Esophagus muscularis mucosa (tissue), 4 donors: ENCODE measurements at places on chromosomes 7 and 10. TPM values are rescaled to one million over a fixed set of nuclear protein-coding genes. Genes with fewer than 3 reads are reported as not detected.
A peak's percentile ranks its signal among the peaks of the same experiment; 100 is the strongest.

PODXL gene
- 40.3 TPM for total RNA-seq

DGKI gene
- total RNA-seq = 2.9 TPM

ADRB1 gene
- 4.2 TPM for total RNA-seq

DKK1 gene
- total RNA-seq = 2.3 TPM

COL1A2 gene
- total RNA-seq = 415 TPM

SPRN gene
- total RNA-seq = not detected

LGI1 gene
- total RNA-seq = 0.17 TPM

PIK3CG gene
- total RNA-seq = 1.8 TPM

EVX1 gene
- total RNA-seq = not detected

DNA sequence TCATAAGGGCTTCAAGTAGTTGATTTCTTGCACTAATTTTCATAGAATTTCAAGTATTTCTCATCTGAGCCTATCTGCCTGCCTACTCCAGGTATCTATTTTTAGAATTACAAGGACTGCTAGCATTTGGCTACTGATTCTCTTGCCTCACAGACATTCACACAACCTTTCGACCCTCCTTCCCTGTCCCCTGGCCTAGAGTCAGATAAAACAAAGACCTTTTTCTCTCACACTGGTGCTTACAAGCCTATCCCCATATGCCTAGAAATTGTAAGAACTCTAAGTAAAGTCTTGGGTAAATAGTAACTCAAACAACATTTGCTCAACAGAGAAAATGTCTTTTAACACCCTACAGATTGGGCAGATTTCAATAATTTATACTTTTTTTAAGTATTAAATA, 6.3 kb downstream of the GPAM start:
- no peak overlapping the region for H3K4me3 ChIP-seq
- H3K36me3 ChIP-seq = peaks cover 53% of the 10 kb centered on the region
- H3K4me1 ChIP-seq = no peaks in the 10 kb centered on the region
- H3K27ac ChIP-seq = no peak overlapping the region
- no peaks in the 10 kb centered on the region for H3K27me3 ChIP-seq

DNA sequence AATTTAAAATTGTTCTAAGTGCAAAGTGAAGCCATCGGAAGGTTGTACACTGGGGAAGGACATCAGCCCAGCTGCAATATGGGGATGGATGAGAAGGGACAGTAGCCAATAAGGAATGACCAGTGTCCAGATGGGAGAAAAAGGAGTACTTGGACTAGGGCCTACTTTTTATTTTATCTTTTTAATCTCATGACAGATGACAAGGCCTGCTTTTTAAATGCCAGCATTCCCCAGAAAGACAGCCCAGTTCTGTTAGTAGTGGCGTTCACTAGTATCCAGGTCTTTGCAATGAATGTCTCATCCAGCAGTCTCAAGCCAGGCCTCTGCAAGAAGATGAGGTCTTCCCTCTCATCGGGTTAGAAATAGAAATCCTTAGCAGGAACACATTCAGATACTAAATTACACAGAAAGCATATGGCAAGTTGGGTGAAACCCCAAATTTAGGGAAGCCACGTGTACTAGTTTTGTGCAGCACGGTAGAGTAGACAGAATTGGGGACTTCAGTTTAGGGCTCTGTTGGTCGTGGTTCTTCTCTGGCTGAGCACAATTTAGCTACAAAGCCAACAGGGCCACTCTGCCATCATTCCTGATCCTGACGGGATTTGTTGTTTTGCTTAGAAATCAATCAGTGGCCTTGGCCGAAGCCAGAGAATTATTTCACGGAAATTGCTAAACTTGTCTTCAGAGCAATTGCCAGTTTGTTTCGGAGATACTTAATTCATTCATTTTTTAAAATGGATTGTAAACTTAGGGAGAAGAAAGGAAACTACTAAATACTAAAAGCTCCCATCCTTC, 227.8 kb downstream of the ARHGAP21 start:
- H3K27me3 ChIP-seq = no peaks in the 10 kb centered on the region
- no peaks in the 10 kb centered on the region for H3K4me1 ChIP-seq
- peaks cover 57% of the 10 kb centered on the region for H3K36me3 ChIP-seq
- no peak overlapping the region for H3K27ac ChIP-seq

DNA sequence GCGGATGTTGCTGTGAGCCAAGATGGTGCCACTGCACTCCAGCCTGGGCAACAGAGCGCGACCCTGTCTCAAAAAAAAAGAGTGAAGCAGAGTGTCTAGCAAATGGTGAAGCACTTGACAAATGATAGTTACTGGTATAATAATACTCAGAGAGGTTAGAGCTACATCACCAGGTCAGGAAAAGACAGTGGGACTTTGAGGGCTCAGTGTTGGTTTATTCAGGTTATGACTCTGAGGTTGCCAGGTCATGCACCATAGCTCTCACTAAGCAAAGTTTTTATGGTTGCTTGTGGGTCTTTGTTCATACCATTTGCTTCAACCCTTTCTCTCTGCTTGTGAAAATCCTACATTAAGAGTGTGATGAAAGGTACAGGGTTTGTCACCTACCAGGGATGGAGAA, 13.6 kb downstream of the MRPS33 start:
- no peak overlapping the region for H3K4me3 ChIP-seq
- H3K4me1 ChIP-seq = no peaks in the 10 kb centered on the region
- no peak for DNase-seq
- no peak overlapping the region for H3K27ac ChIP-seq
- peaks cover 13% of the 10 kb centered on the region for H3K36me3 ChIP-seq
- H3K27me3 ChIP-seq = no peaks in the 10 kb centered on the region

GRCh38 chr10:119281581-119282071, 74.3 kb downstream of the GRK5 start:
- no peak overlapping the region for H3K4me3 ChIP-seq
- DNase-seq = no peak
- H3K4me1 ChIP-seq = peaks cover 76% of the 10 kb centered on the region
- H3K27ac ChIP-seq = peak overlapping the region; percentile 70

DNA sequence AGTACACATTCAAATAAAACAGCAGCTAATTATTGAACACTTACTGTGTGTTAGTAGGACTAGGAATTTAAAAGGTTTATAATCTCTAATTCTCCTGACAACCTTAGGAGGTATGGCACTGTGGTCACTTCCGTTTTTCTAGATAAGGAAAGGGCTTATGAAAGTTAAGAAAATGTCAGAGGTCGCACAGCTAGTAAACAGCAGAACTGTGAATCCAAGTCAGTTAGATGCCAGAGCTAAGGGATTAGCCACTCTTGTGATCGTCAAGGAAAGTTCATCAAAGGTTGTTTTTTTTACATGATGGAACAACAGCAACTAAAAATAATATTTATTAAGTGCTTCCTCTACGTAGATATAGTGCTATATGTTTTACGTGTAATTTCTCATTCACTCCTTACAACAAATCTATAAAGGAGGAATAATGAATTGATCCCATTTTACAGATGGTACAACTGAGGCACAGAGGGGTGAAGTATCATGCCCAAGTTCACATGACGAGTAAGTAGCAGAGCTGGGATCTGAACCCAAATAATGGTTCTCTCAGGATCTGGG, 84.9 kb downstream of the NAMPT start:
- H3K27ac ChIP-seq = peak overlapping the region; percentile 54
- H3K4me3 ChIP-seq = no peak overlapping the region
- no peak for DNase-seq
- H3K36me3 ChIP-seq = no peaks in the 10 kb centered on the region

DNA sequence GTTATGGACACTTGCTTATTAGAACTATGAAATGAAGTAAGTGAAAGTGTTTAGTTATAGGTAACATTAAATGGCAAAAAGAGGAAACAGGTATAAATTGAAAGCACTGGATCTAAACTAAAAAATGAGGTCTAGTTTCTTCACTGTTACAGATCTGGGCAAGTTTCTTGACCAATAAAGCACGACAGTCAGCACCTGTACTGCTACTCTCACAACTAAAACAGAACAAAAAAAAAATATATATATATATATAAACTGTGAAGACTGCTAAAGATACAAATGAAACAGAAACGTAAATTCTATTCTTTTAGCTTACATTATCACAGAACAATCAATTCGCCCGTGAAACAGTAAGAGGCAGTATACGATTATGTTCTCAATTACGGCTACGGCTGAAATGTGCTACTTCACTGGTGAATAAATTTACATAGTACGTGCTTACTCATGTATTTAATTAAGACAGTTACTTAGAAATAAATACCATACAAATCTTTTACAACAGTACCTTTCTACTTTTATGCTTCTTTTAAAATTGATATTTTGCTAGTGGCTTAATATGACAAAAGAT, 4.2 kb downstream of the AHR start:
- H3K36me3 ChIP-seq = no peaks in the 10 kb centered on the region
- DNase-seq = no peak
- H3K4me3 ChIP-seq = peak overlapping the region; percentile 8
- H3K27ac ChIP-seq = peak overlapping the region; percentile 38
- H3K4me1 ChIP-seq = peaks cover 71% of the 10 kb centered on the region

DNA sequence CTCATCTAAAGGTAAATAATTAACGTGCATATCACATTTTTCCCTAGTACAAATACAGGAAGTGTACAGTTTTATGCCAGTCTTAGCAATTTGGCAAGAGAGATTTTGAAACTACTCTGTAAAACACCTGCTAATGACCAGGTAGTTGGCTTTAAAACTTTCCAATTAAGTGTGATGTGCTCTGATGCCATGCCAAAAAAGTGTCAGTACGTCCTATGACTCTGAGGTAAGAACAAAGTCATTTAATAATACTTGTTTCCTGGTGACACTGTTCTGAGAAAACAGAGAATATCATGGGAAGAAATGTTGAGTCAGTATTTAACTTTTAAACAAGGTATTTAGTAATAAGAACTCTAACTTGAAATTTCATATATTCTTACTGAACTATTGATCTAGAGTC, 9.6 kb downstream of the PDZD8 start:
- no peaks in the 10 kb centered on the region for H3K27me3 ChIP-seq
- H3K4me1 ChIP-seq = peaks cover 77% of the 10 kb centered on the region
- H3K27ac ChIP-seq = no peak overlapping the region
- no peak overlapping the region for H3K4me3 ChIP-seq

- no peaks in the 10 kb centered on the region for H3K36me3 ChIP-seq
- H3K27me3 ChIP-seq = no peaks in the 10 kb centered on the region
- no peak for DNase-seq
- H3K27ac ChIP-seq = no peak overlapping the region
Measured at GRCh38 chr7:43535810-43536585, 46.9 kb upstream of the STK17A start.

DNA sequence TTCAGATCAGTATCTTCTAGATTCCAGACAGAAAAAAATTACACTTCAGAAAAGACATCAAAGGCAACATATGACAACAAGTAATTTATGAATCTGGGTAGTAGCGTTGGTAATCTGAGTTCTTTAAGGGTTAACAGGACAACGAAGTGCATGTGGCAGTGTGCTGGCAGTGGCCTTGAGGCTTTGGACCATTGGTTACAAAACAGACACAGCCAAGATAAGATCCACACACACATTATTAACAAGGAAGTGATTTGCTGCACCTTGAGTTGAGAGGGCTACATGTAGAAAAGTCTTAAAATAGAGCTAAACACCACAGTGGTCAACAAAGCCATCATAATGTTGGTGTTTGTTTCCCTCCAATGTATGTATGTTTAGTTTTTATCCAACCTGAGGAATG, 40.6 kb downstream of the AKR1D1 start:
- no peak overlapping the region for H3K4me3 ChIP-seq
- no peaks in the 10 kb centered on the region for H3K36me3 ChIP-seq
- no peak overlapping the region for H3K27ac ChIP-seq

GRCh38 chr7:47188136-47188535, 393.8 kb downstream of the TNS3 start:
- no peaks in the 10 kb centered on the region for H3K36me3 ChIP-seq
- DNase-seq = no peak
- H3K27ac ChIP-seq = no peak overlapping the region
- H3K4me1 ChIP-seq = peaks cover 33% of the 10 kb centered on the region

DNA sequence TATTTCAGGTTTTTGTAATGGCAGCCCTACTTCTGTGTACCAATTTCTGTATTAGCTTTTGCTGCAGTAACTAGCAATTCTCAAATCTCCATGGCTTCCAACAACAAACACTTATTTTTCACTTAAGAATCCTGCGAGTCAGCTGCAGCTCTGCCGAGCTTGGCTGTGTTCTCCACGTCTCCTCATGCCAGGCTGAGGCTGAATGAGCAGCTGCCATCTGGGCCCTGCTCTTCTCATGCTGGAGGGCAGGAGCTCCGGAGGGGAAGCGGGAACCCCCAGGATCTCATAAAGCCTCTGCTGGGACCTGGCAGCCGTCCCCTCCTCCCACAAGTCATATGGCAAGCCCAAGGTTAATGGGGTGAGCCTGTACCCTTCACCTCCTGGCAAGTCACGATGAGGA, 591.1 kb downstream of the SDK1 start:
- no peak overlapping the region for H3K27ac ChIP-seq
- no peak overlapping the region for H3K4me3 ChIP-seq
- DNase-seq = peak; percentile 81
- H3K27me3 ChIP-seq = no peaks in the 10 kb centered on the region
- H3K36me3 ChIP-seq = no peaks in the 10 kb centered on the region

DNA sequence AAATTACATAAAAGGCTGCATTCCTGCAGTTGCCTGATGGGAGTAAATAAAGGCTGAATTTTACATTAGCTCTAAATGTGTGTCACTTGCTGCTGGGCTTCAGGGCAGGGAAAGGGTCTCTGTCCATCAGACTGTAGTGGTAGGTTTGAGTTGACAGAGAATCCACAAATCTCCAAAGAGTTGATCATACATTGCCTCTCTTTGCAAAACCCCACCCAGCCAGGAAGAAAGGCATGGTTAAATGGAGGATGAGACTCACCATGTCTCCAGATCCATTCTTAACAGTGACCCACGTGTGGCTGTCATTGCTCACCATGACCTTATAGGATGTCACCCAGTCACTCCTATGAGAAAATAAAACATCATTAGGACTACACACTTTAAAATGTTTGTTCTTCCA, 92.8 kb downstream of the CPXM2 start:
- H3K36me3 ChIP-seq = peaks cover 6% of the 10 kb centered on the region
- peak overlapping the region; percentile 43 for H3K27ac ChIP-seq
- no peak overlapping the region for H3K4me3 ChIP-seq
- H3K4me1 ChIP-seq = peaks cover 4% of the 10 kb centered on the region
- peak; percentile 89 for DNase-seq

DNA sequence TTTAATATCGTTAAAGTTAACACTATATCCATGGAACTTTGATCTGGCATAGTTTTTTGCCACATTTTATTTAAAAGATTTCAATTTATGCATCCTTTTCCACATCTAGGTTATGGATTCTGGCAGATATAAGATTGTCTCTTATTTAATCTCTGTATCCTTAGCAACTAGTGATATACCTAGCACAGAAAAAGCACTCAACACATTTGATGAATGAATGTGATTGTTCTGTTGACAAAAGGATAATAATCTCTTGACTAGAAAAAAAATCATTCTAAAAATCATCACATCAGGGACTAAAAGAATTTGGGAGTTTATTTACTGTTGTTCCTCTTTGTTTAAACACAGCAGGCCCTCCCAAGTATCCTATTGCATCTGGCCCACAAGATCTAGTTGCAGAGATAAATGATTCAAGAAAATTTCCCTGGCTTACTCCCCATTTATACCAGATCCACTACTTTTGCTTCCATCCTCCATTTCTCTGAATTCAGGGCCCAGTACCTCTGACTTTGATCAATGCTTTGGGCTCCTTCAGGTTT, 84.0 kb upstream of the C1GALT1 start:
- H3K27ac ChIP-seq = no peak overlapping the region
- peaks cover 19% of the 10 kb centered on the region for H3K4me1 ChIP-seq
- no peak for DNase-seq
- H3K36me3 ChIP-seq = no peaks in the 10 kb centered on the region
